Neural crest cell (in vitro differentiated cells): ENCODE measurements at places on chromosomes 3 and 15.

DNA sequence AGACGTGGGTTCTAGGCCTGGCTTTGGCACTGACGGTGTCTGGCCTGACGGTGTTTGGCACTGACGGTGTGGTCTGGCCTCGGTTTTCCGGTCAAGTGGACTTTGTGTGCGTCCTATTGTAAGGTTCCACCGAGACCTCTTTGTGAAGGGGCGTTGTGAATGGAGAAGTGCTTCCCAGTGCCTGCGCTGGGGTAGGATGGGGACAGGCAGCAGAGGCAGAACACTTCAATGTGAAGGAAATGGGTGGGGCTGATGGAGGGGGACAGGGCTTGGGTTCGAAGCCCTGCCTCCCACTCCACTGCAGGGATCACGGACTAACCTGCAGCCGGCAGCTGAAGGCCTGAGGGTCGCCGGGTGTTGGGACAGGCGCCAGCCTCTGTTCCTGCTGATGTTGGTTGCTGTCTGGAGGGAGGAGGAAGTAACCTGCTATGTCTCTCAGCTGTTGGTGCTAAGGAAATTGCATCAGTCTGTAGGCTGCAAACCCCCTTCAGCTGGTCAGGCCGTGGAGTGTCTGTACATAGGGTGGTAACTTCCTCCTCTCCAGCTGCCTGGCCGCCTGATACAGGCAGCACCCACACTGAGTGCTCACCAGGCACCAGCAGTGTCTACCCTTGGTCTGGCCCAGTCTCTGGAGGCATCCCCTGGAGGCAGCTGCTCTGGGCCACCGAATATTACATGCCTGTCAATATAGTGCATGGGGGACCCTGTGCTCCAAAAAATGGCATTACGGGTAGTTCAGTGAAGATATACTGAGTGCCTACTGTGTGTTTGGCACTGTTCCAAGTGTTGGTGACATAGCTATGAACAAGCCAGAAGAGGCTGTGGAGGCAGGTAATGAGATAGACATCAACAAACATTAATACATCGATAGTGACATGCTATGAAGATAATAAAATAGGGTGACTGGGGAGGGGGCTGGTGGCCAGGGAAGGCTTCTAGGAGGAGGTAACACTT, 1.1 kb downstream of the TM6SF1 start:
- peaks cover 13% of the 10 kb centered on the region for H3K4me1 ChIP-seq
- H3K4me3 ChIP-seq = peak overlapping the region; percentile 54
- no peak overlapping the region for H3K27ac ChIP-seq
- peaks cover 68% of the 10 kb centered on the region for H3K27me3 ChIP-seq
- H3K36me3 ChIP-seq = peaks cover 6% of the 10 kb centered on the region

DNA sequence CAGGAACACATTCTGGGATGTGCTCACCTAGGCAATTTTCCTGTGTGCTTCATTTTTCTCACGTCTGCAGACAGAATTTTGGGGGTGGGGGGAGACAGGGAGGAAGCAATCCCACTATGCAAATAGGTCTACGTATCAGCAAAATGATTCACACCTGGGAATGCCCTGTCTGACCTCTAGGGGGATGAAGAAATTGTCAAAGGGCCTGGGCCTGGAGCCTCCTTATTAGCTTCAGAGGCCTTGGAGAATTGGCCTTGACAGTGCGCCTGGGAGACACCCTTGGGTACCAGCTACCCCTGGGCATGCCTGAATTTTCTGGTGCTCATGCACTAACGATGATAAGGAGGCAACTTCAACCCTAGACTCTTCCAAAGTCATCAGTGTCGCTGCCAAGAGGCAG, 207.5 kb downstream of the CADPS start:
- H3K4me3 ChIP-seq = no peak overlapping the region
- no peak for DNase-seq
- peaks cover 31% of the 10 kb centered on the region for H3K27me3 ChIP-seq
- H3K36me3 ChIP-seq = no peaks in the 10 kb centered on the region
- H3K4me1 ChIP-seq = peaks cover 7% of the 10 kb centered on the region

DNA sequence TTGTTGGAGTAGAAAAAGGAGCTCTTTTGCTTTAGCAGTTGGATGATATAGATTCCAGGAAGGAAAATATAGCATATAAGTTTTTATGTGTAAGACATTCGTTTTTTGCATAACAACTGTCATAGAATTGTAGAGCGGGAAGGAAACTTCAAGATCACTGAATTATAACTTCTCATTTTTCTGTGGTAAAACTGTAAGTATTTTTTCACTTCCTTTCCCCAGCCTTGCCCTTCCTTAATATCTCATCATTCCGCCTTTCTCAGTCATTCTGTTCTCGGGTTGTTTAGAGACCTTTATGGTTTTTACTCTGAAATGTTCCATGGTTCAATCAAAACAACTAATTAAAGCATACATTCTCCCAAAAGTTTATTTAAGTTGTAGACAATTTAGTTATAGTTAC, 1.1 kb downstream of the EAF2 start:
- peak overlapping the region; percentile 93 for H3K4me3 ChIP-seq
- peaks cover 41% of the 10 kb centered on the region for H3K4me1 ChIP-seq
- no peak overlapping the region for H3K27ac ChIP-seq
- DNase-seq = no peak
- H3K36me3 ChIP-seq = peaks cover 8% of the 10 kb centered on the region
- H3K27me3 ChIP-seq = peaks cover 21% of the 10 kb centered on the region

- no peaks in the 10 kb centered on the region for H3K36me3 ChIP-seq
- no peaks in the 10 kb centered on the region for H3K27me3 ChIP-seq
- H3K4me1 ChIP-seq = peaks cover 20% of the 10 kb centered on the region
- H3K27ac ChIP-seq = no peak overlapping the region
- H3K4me3 ChIP-seq = peak overlapping the region; percentile 45
- DNase-seq = no peak
Observed at GRCh38 chr3:132421832-132422231, 4.5 kb downstream of the DNAJC13 start.
